CD14-positive monocyte (primary cell): ENCODE measurements at places on chromosomes 4 and X.

DNA sequence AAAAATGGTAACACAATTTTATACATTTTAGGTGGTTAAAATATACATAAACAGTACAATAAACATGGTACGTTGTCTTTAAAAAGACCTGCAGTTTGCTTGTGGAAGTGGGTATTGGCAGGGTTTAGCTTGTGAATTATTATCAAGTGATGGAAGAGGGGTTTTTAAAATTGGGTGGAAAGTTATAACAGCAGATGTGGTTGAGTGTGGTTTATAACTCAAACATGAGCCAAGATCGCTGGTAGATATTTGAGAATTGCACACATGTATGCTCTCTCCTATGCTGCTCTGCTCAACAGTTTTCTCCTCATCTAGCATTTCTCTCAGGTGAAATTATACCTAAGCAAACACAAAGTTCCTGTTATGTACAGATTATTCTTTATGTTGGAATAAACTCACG is 14.0 kb downstream of the EPGN start:
- DNase-seq: no peak

- DNase-seq: no peak
These were observed 228.9 kb upstream of the TTC29 start for GRCh38 chr4:147174591-147174990.

DNA sequence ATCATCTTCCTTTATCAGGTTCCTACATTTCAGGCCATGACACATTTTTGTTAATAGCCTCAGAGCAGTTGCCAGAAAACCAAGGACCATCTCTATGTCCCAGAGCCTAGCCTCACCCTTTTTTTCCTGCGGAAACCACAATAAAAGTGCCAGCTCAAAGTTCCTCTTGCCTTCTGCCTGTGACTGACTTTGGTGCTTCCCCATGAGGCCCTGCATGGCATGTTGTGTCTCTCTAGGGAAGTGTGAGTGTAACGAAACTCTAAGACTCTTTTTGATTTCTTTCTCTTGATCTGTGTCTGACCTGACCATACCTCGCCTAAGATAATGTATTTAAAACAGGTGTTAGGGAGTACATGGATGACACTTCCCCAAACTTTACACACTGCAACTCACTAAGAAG is 642.3 kb upstream of the BOD1L1 start:
- DNase-seq: peak; percentile 82

DNA sequence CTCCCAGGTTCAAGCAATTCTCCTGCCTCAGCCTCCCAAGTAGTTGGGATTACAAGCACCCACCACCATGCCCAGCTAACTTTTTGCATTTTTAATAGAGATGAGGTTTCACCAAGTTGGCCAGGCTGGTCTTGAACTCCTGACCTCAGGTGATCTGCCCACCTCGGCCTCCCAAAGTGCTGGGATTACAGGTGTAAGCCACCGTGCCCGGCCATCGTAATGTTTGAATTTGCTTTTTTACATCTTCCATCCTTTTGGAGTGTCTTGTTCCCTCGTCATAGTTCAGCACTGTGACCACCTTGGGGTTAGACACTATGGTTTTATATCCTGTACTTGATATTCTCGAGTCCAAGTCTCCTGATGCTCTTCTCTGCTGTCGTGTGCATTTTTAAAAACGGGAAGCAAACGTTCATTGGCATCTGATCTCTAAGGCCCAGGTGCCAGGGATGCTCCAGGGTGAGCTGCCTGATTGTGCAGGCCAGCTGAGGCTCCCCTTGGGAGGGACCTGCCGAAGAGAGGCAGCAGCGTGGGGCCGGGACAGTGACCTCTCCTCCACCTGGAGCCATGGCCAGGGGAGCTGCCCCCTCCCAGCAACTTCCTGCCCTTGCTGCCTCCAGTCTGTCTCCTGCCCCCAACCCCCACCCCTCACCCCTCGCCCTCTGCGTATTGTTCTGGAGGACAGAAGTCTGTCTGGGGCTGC is 16.7 kb downstream of the DGKQ start:
- DNase-seq: no peak

DNA sequence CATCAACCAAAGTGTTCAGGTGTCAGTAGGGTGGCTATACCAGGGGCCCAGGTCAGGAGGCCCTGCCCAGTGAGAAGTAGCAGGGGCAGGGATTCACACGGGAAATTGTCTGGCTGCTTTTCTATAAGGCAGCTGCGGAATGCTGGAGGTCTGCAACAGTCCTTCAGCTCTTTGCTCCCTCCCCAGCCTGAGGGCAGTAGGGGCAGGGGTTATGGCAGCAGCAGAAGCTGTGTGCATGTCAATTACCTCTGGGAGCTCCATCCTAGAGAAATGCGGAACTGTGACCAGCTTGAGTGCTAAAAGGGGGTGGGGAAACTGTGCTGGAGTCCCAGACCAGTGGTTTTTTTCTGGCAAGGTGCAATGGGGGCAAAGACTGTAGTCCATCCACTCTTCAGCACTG is 810.4 kb downstream of the PCDH7 start:
- no peak for DNase-seq

- DNase-seq: no peak
These were observed 58.0 kb upstream of the FRMPD4 start for GRCh38 chrX:12080265-12080664.

DNA sequence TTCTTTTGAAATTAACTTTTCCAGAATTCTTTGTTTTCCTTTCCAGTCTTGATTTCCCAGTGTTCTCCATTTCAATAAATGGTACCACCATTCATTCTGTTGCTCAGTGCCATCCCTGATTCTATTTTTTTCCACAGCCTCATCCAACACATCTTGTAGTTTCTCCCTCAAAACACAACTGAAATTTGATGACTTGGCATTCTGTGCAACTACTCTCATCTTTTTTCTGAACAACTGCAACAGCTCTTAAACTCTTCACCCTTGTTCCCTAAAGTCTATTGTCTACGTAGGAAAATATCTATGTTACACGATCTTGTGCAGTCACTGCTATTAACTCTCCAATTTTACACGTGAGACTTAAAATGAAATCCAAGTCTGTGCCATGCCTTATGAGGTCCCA is 40.5 kb downstream of the MAP9 start:
- no peak for DNase-seq

DNA sequence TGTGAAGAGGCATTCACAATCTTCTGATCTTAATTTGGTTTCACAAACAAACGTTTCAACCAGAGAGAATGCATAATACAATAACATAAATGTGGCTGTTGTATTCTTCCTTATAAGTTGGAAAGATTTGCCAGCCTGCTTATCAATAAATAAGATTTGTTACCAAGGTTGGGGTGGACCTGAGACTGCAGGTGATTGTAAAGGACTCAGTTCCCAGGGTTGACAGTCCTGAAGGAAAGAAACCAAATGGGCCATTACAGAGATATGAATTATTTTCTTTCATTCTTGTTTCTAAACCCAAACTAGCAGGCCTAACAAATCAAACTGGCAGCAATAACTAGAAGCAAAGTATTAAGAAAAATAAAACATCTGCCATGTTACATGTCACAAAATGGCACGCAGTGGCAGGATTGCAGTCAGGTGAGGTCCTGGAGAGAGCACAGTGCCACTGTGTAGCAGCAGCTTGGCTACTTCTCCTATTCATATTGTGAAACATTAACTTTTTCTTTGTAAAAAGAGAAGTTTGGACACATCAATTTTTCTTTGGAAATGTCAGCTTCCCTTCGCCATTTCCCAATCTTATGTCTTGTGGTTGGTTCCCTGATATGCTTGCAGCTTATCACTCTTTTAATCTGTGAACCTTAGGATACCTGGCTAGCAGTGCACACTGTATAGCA is 133.8 kb upstream of the EMCN start:
- DNase-seq: peak; percentile 11

DNA sequence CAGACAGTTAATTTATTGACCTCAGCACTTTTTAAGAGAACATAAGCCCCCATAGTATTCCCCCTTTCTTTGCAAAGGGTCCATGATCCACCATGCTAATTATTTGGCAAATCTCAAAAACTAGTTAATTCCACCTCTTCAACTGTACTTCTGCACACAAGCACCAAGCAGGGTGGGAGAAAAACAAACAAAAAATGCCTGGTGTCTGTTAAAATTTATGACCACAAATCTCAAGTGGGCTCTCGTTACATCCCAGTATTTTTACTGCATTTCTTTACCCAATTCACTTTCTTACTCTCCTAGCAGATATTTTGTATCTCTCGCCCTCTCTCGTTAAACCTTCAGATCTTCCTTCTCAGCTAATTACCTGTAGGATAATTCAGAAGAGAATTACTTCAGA is 6.1 kb downstream of the ARSJ start:
- no peak for DNase-seq

DNA sequence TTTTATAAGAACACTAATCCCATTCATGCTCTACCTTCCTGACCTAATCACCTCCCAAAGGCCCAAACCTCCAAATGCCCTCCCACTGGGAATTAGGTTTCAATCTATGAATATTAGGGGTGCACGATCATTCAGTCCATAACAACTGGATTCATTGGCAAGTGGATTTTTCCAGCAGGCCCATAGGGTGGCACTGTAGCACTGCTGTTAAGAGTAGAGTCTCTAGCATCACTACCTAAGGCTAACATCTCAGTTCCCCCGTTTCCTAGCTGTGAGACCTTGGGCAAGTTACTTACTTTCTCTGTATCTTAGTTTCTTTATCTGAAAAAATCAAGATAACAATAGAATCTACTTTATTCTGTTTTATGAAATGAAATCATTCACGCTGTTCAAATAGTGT is 315.8 kb downstream of the STIM2 start:
- DNase-seq: no peak

DNA sequence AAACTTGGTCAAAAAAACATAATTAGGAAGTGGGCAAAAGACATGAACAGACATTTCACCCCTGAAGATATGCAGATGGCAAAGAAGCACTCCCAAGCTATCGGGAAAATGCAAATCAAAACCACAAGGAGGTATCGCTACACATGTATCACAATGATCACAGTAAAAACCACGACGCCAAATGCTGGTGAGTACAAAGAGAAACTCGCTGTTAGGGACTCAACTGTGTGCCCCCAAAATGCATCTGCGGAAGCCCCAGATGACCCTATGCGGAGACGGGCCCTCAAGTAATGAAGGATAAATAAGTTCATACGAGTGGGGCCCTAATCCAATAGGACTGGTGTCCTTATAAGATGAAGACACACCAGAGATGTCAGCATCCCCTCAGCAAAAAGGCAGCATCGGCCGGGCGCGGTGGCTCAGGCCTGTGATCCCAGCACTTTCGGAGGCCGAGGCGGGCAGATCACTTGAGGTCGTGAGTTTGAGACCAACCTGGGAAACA is 10.2 kb downstream of the GAK start:
- DNase-seq: no peak

GRCh38 chr4:37821953-37822605 is 4.4 kb upstream of the PGM2 start:
- no peak for DNase-seq

- no peak for DNase-seq
These were observed 67.0 kb upstream of the RPS6KA3 start for GRCh38 chrX:20333672-20334071.

- DNase-seq: peak; percentile 64
These were observed at the start of gene ARAP2 for GRCh38 chr4:36244257-36245082. ARAP2 (minus strand) TSS chr4:36244514; CDS start chr4:36229486, 15,028 bp downstream.

GRCh38 chrX:153519569-153520286 is 2.3 kb downstream of the ATP2B3 start:
- DNase-seq: no peak

- no peak for DNase-seq
These were observed 90.7 kb upstream of the GPC3 start for GRCh38 chrX:134075894-134076718.

- no peak for DNase-seq
These were observed 194.9 kb downstream of the MGST2 start for GRCh38 chr4:139860435-139861024.

GRCh38 chrX:134369576-134369975 is 90.4 kb upstream of the HPRT1 start:
- no peak for DNase-seq

DNA sequence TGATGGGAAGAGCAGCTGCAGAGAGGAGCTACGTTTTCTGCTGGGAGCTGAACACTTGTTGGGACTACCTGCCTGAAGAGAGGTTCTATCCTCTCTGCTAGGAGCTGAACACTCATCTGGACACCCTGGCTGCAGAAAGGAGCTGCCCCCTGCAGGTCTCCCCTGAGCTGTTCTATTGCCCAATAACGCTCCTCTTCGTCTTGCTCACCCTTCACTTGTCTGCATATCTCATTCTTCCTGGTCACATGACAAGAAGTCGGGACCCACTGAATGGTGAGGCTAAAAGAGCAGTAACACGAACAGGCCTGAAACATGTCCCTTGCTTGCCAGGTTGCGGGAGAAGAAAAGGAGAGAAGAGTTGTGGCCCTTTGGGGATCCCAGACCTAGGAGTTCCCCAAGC is 27.8 kb downstream of the NAA11 start:
- no peak for DNase-seq

DNA sequence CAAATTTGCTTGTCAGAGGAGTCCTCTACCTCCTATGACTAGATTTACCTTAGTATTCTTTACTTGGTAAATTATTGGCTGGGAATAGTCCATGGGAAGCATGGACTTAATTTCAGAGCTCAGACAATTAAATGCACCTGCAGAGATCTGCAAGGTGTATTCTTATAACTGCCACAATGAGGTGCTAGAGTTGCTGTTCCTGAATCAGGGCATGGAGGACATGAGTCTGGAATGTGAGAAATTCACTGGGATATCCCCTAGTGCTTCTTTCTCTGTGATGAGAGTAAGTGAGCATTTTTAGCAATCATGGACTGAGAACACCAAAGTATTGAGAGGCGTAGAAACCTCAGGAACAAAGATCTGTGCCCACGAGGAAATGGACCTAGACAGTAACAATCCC is 32.9 kb upstream of the GRID2 start:
- DNase-seq: no peak

DNA sequence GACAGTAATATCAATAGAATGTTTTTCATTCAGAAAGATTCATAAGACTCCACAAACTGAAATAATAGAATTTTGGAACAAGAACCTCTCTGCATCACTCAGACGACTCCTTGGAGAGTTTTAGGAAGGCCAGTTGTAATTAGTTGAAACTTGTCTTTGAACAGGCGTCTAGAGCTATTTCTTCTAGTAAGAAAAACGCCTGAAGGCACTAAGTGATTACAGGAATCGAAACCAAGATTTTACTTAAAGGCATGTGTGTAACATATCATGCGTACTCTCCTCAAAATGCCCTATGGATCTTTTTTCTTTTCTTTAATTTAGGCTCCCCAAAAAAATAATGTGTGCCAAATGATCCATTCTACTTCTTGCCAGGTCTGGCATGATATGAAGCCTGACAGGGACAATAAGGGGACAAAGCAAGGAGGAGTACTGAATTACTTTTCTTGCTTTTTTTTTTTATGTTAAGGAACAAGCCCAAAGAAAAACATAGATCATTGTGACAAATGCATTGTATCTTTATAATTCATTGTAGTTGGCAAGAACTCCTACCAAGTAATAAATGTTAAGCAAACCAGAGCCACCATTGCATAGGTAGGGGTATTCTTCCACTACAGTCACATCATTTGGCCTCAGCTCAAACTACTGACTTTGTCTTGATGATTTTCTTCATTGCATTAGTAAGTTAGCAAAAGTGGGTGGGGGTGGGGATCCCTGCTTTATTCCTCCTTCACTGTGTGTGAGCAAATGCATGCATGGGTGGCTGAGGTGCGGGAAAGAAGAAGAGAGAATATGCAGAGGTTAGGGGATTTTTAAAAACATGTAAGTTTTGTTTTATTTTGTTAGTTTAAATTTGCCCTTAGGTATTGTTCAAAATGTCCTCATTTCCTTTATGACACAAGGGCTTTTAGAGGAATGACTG is 79.9 kb upstream of the ATOH1 start:
- no peak for DNase-seq
